ENCODE measurements at places on chromosomes 2 and 18.
A peak's percentile ranks its signal among the peaks of the same experiment; 100 is the strongest.

- no peak for DNase-seq
Observed at GRCh38 chr2:35298493-35298892, 1057.1 kb upstream of the CRIM1 start.

- DNase-seq = no peak
Observed at GRCh38 chr2:62369541-62370202, 136.3 kb downstream of the TMEM17 start.

DNA sequence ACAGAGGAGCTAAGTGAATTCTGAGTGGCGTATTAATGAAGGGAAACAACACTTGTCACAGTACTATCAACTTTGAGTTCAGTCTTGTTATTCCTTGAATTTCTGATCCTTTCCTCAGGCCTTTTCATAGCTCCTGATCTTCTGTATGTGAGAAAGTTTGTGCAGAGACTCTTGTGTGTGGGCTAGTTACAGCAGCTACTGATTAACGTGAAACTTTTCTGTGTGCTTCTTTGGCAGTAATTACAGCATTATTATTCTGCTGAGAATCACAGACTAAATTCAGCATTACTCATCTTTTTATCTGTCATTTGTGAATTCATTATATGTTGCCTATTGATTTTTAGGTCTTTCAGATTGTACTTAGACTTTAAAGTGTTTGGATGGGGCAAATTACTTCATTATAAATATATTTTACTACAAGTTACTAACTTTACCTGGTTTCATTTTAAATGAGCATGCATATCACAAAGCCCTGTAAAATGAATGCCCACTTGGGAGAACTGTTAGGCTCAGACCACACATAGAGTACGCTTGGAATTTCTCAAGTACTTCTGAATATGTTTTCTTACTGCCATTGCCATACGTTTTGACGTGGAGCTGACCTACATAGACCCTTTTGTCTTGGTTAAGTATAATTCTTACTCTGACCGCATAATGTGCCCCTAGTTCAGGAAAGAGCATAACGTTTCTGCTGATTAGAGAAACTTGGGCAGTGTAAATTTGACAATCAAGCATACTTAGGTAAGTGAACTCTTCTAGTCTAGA lies 36.2 kb downstream of the CREB1 start:
- DNase-seq = no peak

DNA sequence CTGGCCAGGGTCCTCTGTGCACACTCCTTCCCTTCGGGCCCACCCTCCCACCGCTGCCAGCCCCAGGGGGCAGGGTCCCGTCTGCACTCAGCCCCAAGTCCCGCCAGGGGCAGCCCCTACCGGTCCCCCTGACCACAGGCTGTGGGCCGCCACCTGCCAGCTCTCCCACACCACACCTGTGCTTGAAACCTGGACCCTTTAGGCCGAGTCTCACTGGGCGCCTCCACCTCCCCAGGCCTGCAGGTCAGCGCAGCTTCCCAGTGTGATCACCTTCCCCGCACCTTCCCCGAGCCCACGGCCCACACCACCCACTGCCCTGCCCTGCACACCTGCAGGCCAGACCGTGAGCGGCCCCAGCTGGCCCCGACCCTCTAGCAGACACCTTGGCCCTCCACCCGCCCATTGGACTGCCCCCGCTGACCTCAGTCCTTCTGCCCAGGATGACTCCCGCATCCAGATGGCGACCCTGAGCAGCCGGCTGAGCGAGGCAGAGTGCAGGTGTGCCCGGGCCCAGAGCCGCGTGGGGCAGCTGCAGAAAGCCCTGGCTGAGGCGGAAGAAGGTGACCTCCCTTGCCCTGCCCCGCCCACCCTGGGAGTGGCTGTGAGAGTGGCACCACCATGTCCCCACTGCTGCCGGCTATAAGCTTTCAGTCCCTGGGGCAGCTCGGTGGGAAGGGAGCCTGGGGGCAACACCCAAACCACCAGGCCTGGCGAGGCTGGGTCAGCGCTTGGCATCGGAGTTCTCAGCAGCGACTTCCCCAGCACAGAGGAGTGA lies 31.3 kb upstream of the SNED1 start:
- no peak for DNase-seq

GRCh38 chr2:38876407-38876806 lies 631 bp downstream of the MORN2 start:
- no peak for DNase-seq

DNA sequence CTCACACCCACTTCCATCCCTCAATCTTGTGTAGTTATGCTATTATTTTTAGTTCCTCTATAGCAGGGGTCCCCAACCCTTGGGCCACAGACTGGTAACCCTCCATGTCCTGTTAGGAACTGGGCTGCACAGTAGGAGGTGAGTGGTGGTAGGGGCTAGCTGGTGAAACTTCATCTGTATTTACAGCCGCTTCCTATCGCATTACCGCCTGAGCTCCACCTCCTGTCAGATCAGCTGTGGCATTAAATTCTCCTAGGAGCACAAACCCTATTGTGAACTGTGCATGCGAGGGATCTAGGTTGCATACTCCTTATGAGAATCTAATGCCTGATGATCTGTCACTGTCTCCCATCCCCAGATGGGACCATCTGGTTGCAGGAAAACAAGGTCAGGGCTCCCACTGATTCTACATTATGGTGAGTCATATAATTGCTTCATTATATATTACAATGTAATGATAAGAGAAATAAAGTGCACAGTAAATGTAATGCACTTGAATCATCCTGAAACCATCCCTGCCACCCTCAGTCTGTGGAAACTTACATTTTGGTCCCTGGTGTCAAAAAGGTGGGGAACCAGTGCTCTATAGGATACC lies 1.6 kb upstream of the RAB11FIP5 start:
- no peak for DNase-seq

GRCh38 chr2:46409756-46410155 lies 69.6 kb upstream of the TMEM247 start:
- DNase-seq = no peak

DNA sequence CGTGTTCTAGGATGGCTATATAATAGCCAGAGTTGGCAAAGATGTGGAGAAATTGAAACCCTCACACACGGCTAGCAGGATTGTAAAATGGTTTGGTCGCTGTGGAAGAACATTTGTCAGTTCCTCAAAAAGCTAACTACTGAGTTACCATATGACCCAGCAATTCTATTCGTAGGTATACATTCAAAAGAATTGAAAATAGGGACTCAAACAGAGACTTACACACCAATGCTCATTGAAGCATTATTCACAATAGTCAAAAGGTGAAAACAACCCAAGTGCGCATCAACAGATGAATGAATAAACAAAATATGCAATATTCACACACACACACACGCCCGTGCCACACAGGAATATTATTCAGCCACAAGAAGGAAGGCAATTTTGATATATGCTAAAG lies 98.7 kb downstream of the PLA2R1 start:
- no peak for DNase-seq

DNA sequence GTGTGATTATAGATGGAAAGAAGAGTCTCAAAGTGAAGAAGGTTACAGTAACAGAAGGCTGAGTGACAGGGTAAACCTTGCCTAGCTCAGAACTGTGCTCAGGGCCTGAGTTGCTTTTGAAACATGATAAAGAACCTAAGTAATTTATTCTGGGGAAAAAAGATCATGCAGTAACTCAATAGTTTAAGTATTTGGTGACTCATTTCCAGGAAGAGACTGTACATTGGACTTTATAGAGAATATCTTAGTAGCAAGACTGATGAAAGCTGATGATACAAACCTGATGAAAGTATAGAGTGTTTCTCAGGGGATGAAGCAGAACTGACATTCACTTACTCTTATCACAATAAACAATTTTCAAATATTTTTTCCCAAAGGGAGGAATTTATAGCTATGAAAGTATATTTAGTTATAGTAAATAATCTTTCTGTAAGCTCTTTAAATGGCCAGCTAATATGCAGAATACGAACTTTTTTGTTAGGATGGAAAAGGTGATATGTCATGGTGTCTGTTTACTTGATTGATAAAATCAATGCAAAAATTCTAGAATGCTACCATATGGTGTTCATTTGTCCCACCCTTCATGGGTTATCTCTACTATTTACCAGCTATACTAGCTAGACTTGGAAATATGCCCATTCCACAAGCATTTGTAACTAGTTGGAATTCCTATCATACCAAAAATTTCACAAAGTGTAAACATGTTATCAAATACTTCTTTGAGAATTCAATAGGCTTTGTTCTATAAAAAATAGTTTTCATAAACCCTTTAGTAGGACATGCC lies 1265.5 kb upstream of the ACVR2A start:
- no peak for DNase-seq

- no peak for DNase-seq
Observed at GRCh38 chr2:207768168-207768865, 1.4 kb downstream of the FZD5 start.

GRCh38 chr2:234593636-234594035 lies 96.8 kb upstream of the ARL4C start:
- DNase-seq = no peak

DNA sequence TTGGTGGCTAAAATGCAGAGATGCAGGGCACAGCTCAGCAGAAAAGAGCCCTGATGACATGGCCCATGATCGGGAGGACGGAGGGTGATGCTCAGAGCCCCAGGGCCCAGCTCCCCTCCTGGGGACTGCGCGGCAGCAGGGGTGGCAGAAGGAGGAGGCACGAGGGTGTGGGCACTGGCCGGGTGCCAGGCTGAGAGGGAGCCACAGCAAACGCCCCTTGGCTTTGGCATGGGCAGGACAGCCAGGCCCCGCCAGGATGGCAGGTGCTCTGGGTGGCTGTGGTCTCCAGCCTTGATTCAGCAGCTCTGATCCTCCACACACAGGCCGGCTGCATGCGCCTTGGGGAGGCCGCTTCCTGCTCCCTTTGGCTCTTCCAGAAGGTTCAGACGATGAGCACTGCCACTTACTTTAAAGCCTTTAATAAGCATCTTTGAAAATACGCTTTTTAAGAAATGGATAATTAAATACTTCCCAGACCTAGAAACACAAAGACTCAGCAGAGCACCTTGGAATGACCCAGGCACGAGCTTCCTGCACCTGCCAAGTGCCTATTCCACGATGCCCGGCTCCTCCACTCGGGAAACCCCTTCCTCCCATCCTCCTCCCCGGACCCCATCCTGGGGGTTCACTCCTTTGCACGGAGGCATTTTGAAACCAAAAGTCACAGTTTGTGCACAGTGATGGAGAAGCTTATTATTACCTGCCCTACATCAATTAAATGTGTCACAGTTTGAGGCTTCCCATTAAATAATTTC lies 78.5 kb upstream of the SNTG2 start:
- no peak for DNase-seq

GRCh38 chr18:77042583-77042982 lies 90.0 kb downstream of the MBP start:
- DNase-seq = no peak

DNA sequence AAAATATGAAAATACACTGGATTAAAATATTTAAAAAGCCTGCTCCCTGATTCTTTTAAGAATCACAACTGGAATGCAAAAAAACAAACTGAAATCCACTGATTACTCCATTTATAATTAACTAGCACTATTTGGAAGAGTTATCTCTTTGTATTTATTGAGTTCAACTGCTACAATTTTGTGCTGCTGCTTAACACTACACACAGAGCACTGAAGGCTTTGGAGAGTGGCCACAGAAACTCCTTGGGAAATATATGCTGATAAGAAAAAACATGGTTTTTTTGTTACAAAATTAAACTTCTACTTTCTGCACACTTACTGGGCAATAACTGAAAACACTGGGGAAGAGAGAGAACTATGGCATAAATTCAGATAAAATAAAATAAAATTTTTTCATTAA lies 19.8 kb upstream of the BZW1 start:
- no peak for DNase-seq

DNA sequence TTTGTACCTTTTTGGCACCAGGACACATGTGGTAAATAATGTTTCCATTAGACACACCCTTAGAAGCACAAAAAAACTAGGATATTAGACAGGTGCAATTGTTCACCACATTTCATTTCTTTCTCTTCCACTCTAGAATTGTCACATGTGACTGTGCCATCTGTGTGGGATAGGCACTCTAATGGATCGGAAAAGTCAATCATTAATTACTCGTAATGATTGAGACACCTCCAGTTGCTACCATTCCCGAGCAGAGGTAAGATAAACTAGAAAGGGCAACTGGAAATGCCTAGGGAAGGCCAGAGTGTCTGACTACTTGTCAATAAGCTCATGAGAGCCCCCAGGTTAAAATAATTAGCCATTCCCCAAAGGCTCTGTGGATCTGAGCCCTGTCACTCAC lies 59.9 kb downstream of the METTL4 start:
- DNase-seq = no peak

GRCh38 chr2:23009545-23010149 lies 375.3 kb upstream of the KLHL29 start:
- no peak for DNase-seq

GRCh38 chr2:16522031-16522831 lies 143.4 kb downstream of the CYRIA start:
- no peak for DNase-seq

- DNase-seq = no peak
Observed at GRCh38 chr2:215770668-215771067, 242.7 kb downstream of the MREG start.

GRCh38 chr2:240823449-240824336 lies 3.7 kb upstream of the KIF1A start:
- no peak for DNase-seq

- no peak for DNase-seq
Observed at GRCh38 chr18:32851936-32852335, 79.1 kb upstream of the KLHL14 start.

DNA sequence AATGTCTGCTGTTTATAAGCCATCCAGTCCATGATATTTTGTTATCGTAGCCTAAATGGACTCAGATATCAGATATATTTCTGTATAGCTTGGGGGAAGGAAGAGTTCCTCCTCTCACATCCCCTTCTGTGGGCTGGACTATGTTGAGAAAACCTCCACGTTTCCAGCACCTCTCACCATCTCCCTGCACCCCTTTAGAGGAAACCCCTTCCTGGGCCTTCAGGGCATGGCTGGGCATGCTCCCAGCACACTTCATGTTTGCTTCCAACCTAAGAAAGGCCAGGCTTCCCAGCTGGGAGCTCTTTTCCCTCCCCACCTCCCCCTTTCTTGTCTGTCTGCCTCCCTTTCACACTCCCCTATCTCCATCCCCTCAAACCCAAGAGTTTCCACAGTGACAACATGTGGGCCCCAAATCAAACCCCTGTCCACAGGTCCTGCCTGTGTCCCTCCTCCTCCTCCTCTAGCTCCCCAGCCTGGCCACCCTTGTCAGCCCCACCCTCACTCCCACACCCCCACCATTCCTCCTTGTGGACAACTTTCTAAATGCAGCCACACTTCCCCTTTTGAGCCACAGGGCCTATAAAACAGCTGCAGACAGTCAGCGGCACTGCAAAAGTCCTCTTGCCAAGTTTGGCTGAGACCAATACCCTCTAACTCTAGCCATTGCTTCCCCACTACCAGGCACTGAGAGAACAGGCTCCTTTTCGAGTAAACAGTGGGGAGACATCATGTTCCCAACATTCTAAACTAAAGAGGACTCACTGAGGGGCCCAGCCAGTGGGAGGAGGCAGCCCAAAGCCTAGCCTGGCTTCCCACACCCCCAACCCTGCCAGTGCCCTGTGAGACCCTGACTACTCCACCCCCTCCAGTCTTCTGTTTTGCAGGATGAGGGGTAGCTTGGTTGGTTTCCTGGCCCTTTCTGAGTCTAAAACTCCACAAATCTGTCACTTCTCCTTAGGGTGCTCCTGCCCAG lies 120.5 kb downstream of the ZFP36L2 start:
- DNase-seq = peak; percentile 89

- no peak for DNase-seq
Observed at GRCh38 chr18:36179562-36180355, 7.5 kb upstream of the MOCOS start.
